ENCODE measurements at places on chromosomes 16 and 17. TPM values are rescaled to one million over a fixed set of nuclear protein-coding genes. Genes with fewer than 3 reads are reported as not detected.

Gene PIMREG
- 1.1 TPM for total RNA-seq

GRCh38 chr16:57265850-57266530, 18.5 kb downstream of the PLLP start:
- DNase-seq: peak; percentile 61

Gene SLX1B
- total RNA-seq: 30.7 TPM

DNA sequence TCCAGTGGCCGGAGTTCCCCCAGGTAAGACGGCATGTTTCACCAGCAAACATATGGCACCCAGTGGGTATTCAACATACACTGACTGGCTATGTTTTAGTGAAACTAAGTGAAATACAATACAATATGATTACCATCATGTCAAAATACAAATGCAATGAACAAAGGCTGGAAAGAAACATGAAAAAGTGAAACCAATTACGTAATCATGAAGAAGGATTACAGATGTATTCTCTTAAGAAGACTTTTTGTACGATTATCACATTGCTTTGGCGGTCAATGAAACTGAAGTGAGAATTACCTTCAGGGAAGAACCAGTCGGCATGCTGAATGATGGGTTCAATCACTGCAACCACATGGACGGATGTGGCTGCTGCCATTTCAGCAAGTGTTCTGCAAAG, 71.7 kb downstream of the ARHGAP17 start:
- DNase-seq: no peak

- DNase-seq: no peak
These were observed 7.4 kb downstream of the ZDHHC7 start for GRCh38 chr16:85003725-85004586.

DNA sequence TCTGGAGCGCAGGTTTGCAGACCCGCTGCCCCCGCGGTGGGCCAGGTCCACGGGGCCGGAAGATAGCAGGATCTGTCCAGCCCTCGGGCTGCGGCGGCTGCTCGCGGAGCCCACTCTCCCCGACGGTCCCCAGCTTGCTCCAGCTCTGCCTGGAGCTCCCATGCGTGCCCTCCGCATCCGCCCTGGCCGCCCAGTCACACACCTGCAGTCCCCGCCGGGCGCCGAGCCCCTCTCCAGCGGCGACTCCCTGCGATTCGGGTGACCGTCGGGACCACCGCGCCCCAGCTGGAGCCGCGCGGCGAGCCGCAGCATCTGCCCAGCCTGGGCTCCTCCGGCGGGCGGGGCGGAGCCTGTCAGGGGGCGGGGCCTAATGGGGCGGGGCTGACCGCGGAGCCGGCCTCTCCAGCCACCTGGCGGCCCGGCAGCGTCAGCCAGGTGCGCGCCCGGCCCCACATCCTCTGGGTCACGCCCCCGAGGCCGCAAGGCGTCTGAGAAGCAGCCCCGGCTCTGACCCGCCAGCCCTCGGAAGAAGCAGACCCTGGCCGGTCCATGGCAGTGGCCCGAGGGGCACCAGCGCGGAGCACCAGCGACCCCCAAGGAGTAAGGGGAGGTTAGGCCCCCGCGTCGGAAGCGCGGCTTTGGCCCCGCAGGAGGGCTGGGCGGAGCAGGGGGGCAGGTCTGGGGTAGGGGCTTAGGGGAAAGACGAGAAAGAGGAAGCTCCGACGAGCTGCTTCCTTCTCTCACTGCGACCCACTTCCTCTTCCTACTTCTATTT, at the start of gene PIK3R5:
Gene PIK3R5 (minus strand): TSS at position 314 of the 775 bp plus-strand sequence. CDS start 54,213 bp downstream, outside the sequence.
- no peak for DNase-seq

DNA sequence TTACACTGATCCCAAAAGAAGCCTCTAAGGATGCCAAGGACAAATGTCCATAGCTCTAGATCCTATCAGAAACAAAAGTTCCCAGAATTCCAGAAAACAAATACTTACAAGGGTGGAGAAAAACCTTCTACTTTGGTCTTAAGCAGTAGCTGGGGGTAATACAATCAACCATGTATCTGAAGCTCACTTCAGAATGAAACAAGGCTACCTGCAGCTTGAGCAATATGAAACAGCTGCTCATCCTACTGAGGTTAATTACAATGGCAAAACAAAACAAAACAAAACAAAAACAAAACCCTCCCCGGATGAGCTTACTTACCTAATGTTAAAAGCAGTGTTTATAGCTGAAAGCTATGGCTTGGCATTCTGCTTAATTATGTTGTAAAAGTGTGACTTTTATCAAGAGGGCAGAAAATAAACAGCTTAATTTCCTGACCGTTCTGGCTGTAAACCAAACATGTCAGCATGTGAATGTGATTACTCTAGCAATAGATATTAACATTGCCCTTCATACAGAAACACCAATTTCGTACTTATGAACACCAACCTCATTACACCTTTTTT, 10.5 kb downstream of the PDZD9 start:
- no peak for DNase-seq

GRCh38 chr17:73984941-73985340, 218.5 kb upstream of the RPL38 start:
- no peak for DNase-seq

- DNase-seq: peak; percentile 78
These were observed 194.7 kb upstream of the KIF2B start for GRCh38 chr17:53628011-53628410.

Gene PLA2G10
- total RNA-seq: not detected

DNA sequence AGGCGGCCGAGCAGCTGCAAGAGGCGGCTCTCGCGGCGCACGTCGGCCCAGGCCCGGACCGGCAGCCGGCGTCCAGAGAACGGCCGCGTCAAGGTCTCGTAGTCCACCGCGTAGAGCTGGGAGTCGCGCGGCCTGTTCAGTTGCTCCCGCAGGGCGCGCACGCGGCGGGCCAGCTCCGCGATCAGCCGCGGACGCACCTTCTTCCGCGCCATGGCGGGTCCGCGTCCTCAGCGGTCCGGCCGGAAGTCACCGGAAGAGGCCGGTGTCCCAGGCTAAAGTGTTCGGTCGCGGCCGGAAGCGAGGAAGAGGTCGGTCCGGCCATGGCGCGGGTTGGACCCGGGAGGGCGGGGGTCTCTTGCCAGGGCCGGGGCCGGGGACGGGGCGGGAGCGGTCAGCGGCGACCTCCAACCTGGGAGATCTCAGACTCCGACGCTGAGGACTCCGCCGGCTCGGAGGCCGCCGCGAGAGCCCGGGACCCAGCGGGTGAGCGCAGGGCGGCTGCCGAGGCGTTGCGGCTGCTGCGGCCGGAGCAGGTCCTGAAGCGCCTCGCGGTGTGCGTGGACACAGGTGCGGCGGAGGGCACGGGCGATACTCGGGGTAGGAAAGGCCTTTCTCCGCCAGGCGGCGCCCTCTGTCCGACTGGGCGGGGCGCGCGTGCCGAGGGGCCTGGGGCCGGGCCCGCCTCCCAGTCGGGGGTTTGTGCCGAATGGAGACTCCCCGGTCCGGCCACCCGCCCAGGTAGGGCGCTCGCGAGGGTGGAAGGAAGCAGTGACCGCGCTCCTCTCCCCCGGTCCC, at the start of gene MRPS34:
Gene MRPS34 (minus strand): TSS at position 227 of the 795 bp plus-strand sequence. CDS start 15 bp downstream, at position 212.
- peak; percentile 75 for DNase-seq

- DNase-seq: no peak
These were observed 14.3 kb downstream of the ZNHIT3 start for GRCh38 chr17:36500745-36501225.

GRCh38 chr17:6903326-6903900, 71.9 kb upstream of the TEKT1 start:
- no peak for DNase-seq

DNA sequence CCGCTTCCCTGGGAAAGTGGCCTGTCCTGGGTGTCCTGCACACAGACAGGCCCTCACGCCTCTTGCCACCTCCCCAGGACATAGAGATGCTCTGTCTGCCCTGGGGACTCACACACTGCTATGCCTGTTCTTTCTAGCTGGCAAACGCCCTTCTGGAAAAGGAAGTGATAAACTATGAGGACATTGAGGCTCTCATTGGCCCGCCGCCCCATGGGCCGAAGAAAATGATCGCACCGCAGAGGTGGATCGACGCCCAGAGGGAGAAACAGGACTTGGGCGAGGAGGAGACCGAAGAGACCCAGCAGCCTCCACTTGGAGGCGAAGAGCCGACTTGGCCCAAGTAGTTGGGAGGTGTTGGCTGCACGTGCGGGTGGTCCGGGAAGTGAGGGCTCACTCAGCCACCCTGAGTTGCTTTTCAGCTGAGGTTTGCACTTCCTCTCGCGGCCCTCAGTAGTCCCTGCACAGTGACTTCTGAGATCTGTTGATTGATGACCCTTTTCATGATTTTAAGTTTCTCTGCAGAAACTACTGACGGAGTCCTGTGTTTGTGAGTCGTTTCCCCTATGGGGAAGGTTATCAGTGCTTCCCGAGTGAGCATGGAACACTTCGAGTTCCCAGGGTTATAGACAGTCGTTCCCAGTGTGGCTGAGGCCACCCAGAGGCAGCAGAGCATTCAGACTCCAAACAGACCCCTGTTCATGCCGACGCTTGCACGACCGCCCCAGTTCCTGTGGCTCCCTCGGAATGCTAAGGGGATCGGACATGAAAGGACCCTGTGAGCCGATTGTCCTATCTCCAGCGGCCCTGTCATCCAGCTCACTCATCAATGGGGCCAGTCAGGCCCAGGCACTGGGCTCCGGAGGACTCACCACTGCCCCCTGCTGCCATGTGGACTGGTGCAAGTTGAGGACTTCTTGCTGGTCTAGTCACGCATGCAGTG, 3.5 kb upstream of the RPL13 start:
- peak; percentile 42 for DNase-seq

Gene GSG1L
- total RNA-seq: not detected

DNA sequence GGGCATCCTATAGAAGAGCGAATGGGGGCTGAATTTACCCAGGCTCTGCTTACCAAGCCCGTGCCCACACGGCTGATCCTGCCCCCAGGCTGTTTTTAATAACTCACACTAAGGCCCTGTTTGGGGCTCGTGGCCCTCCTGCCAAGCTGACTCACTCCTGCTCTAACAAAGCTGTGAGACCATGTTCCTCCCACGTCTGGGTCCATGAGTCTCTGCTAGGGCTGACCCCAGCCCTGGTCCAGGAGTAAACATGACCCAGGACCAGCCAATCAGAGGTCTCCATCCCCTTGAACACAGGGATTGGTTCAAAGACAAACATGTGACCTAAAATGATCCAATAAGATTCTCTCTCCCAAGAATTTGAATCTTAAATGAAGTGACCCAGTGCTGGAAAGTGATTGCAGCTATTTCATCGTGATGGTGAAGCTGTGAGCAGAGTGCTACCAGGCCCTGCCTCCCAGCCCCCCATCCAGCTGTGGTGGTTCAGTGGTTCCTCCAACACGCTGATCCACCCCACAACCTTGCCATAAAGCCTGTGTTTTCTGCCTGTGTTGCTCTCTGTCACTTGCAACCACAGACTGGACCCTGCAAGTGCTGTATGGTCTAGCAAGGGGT, 57.2 kb downstream of the C16orf82 start:
- DNase-seq: no peak

DNA sequence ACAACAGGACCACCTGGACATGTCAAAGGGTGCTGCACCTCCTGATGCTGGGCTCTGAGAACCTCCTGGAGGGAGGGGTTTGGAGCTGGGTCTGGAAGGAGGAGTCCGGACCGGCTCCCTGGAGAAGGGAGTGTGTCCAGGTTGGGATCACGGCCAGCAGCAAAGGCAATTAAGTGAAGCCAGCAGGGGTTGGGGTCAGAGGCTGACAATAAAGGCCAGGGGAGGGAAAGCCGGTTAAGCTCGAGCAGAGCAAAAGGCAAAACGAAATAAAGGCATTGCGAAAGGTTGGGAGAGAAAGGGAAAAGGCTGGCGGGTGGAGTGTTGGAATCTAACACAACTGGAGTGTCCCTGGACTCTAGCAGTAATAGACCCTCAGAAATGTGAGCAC, 992 bp upstream of the CACNG4 start:
- no peak for DNase-seq

Gene KRT40
- total RNA-seq: not detected

- no peak for DNase-seq
These were observed 49.6 kb upstream of the LRRC37A3 start for GRCh38 chr17:64968652-64969501.

GRCh38 chr17:1108765-1109605, 70.8 kb downstream of the ABR start:
- DNase-seq: peak; percentile 29

Gene LLGL2
- total RNA-seq: 6.9 TPM

GRCh38 chr17:12592941-12593340, 72.7 kb upstream of the MYOCD start:
- DNase-seq: no peak

- no peak for DNase-seq
These were observed 11.7 kb downstream of the MYH10 start for GRCh38 chr17:8618825-8619224.

DNA sequence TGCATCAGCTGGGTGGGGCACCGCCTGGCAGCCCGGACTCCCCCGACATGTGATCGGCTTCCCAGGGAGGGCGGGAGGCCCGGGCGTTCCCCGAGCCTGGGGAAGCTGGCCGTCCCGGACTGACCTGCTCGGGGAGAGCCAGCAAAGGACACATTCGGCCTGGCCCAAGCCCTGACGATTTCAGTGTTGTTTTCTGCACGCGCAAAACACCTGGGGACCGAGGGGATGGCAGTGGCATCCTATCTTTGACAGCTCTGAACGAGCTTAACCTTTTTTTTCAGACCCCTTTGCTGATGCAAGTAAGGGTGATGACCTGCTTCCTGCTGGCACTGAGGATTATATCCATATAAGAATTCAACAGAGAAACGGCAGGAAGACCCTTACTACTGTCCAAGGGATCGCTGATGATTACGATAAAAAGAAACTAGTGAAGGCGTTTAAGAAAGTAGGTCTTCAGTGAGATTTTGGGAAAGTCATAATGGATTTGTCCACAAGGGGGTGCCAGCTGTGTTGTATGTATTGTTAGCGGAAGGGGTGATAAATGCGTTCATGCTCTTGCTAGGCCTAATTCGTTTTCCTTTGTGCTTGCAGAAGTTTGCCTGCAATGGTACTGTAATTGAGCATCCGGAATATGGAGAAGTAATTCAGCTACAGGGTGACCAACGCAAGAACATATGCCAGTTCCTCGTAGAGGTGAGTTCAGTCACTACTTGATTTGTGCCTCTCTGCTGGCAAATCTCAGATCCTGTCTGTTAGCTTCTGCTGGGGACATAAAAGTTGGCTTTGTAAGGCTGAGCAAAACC, 1.0 kb downstream of the EIF1 start:
- DNase-seq: no peak

DNA sequence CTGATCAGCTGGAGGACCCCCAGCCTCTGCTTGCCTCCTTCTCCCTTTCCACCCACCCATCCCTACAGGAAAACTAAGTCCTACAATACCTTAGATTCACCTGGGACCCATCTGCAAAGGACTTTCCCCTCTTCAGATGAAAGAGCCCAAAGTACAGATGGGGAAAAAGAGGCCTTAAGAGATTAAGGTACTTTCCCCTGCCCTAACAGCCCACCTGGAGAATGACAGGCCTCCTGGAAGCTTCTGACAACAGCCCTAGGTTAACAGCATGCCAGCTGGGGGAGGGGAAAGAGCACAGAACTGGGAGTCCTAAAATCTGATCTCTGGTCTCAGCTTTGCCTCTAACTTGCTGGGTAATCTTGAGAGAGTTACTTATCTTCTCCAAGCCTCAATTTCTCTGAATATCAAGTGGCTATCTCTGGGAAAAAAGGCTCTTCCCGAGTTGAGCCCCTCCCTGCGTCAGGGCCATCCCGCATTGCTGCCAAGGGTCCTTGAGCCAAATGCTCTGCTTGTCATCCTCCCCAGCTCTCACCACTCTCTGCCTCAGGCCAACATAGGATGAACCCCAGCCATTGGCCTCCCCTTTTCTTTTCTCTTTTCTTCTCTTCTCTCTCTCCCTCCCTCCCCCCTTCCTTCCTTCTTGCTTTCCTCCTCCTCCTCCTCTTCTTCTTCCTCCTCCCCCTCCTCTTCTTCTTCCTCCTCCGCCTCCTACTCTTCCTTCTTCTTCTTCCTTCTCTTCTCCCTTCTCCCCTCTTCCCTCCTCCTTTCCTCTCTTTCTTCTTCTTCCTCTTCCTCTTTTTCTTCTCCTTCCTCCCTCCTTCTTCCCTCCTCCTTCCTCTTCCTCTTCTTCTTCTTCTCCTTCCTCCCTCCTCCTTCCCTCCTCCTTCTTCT, 22.5 kb upstream of the SP6 start:
- DNase-seq: no peak

All from astrocyte (in vitro differentiated cells and primary cell).